ENCODE measurements at places on chromosomes 12 and 14. TPM values are rescaled to one million over a fixed set of nuclear protein-coding genes. Genes with fewer than 3 reads are reported as not detected.

GRCh38 chr12:4217091-4217490 lies 56.5 kb upstream of the CCND2 start:
- H3K4me1 ChIP-seq: no peaks in the 10 kb centered on the region
- H3K27ac ChIP-seq: no peak overlapping the region
- no peak for DNase-seq
- peaks cover 36% of the 10 kb centered on the region for H3K27me3 ChIP-seq

DNA sequence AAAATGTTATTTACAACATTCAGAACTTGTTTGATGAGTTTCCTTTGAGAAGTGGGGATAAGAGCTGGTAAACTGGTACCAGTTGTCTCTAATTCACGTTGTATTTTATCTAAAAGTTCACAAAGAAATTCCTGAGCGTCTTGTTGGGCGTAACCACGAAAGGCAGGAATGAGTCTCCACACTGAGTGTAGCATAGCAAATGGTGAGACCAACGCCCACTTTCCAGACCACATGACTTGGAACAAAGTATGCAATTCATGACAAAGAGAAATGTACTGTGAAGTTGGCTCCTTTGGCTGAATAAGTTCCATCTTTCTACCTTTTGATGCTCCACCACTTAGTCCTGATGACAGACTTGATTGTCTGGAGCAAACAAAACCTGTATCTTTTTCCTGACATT lies 18.4 kb downstream of the USP44 start:
- no peak overlapping the region for H3K4me3 ChIP-seq
- peak; percentile 49 for DNase-seq
- no peaks in the 10 kb centered on the region for H3K27me3 ChIP-seq
- peaks cover 5% of the 10 kb centered on the region for H3K4me1 ChIP-seq

- H3K4me3 ChIP-seq: no peak overlapping the region
- H3K36me3 ChIP-seq: peaks cover 2% of the 10 kb centered on the region
- no peaks in the 10 kb centered on the region for H3K27me3 ChIP-seq
- no peaks in the 10 kb centered on the region for H3K4me1 ChIP-seq
These were observed 16.7 kb downstream of the TBC1D30 start for GRCh38 chr12:64840949-64841717.

GRCh38 chr12:122480753-122481152 lies 20.0 kb downstream of the ZCCHC8 start:
- H3K27ac ChIP-seq: no peak overlapping the region
- H3K4me1 ChIP-seq: no peaks in the 10 kb centered on the region
- no peak for DNase-seq
- no peak overlapping the region for H3K4me3 ChIP-seq

DNA sequence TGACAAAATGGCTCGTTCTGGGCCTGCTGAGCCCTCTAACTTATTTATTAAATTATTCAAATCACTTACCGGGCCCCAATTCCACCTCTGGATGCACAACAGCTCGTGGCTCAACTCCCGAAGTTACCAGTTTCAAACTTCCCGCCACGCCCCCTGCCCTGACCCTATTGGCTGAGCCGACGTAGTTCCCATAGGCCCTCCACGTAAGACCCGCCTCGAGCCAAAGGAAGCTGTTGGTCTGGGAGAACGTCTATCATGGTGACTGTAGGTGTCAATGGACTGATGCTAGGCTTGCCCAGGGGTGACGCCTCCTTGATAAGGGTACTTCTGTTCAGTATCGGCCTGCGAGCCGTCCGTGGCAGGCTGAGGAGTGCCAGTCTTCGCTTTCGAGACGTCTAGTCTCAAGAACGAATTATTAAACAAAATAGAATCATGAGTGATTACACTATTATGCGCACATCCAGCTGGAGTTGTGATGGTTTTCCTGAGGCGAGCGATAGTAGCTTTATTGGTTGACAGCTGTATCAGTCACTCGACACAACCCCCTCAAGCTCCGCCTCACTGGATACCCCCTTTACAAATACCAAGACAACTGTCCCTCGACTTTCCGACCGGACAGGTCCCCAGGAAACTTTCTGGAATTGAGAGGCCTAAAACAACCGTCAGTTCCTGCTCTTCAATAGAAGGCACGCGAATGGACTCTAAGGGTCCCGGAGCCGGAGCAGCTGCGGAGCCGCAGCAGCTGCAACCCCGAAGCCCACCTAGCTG lies at the start of gene CDCA3:
CDCA3 (minus strand) TSS at position 134 of the 768 bp plus-strand sequence. CDS start 334 bp downstream, outside the sequence.
- H3K27me3 ChIP-seq: no peaks in the 10 kb centered on the region
- H3K4me1 ChIP-seq: peaks cover 23% of the 10 kb centered on the region
- peaks cover 15% of the 10 kb centered on the region for H3K36me3 ChIP-seq

GRCh38 chr14:68981139-68981538 lies 2.0 kb upstream of the ACTN1 start:
- no peak overlapping the region for H3K27ac ChIP-seq
- no peaks in the 10 kb centered on the region for H3K27me3 ChIP-seq
- peaks cover 22% of the 10 kb centered on the region for H3K4me1 ChIP-seq
- H3K36me3 ChIP-seq: peaks cover 4% of the 10 kb centered on the region

GRCh38 chr14:93862265-93862664 lies 64.9 kb upstream of the FAM181A start:
- no peak overlapping the region for H3K27ac ChIP-seq
- H3K4me3 ChIP-seq: no peak overlapping the region
- DNase-seq: no peak
- no peaks in the 10 kb centered on the region for H3K4me1 ChIP-seq
- no peaks in the 10 kb centered on the region for H3K36me3 ChIP-seq

DNA sequence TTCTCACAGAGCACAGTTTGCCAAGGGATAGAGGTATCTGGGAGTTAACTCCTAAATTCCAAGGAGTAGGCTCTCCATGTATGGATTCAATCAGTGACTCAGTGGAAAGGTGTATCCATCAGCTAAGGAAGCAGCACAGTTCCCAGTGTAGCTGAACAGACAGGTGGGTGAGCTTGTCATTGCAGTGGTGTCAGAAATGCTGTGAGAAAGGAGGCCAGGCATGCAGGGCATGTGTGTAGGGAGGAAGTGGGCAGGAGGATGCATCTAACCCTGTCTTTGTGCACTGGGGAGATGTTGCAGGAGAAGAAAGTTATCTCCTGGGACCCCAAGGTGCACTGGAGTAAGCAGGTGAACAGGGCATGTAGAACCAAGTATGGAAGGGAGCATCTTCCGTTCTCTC lies 539.0 kb downstream of the VRK1 start:
- H3K27me3 ChIP-seq: peaks cover 6% of the 10 kb centered on the region
- DNase-seq: no peak
- no peak overlapping the region for H3K27ac ChIP-seq
- no peaks in the 10 kb centered on the region for H3K36me3 ChIP-seq
- no peaks in the 10 kb centered on the region for H3K4me1 ChIP-seq
- no peak overlapping the region for H3K4me3 ChIP-seq

- no peaks in the 10 kb centered on the region for H3K36me3 ChIP-seq
- H3K4me3 ChIP-seq: no peak overlapping the region
- no peaks in the 10 kb centered on the region for H3K4me1 ChIP-seq
- DNase-seq: no peak
- H3K27ac ChIP-seq: no peak overlapping the region
These were observed 322.3 kb downstream of the DUSP6 start for GRCh38 chr12:89029961-89030360.

RNU7-1 gene
- total RNA-seq: not detected

GRCh38 chr12:54358191-54358944 lies 5.9 kb downstream of the GPR84 start:
- no peaks in the 10 kb centered on the region for H3K36me3 ChIP-seq
- no peaks in the 10 kb centered on the region for H3K27me3 ChIP-seq
- peak overlapping the region; percentile 51 for H3K27ac ChIP-seq
- peaks cover 28% of the 10 kb centered on the region for H3K4me1 ChIP-seq

DNA sequence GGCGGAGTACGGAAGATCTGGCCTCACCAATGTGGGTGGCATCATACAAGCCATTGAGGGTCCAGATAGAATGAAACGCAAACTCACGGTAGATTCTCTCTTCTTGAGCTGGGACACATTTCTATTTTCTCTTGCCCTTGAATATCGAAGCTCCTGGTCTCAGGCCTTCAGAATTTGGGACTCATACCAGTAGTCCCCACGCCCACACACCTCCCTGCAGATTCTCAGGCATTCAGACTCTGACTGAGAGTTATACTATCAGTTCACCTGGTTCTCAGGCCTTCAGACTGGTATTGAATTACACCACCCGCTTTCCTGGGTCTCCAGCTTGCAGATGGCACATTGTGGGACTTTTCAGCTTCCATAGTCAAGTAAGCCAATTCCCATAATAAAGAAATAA lies 37.8 kb downstream of the EIF2S3B start:
- no peak overlapping the region for H3K27ac ChIP-seq
- H3K4me1 ChIP-seq: peaks cover 16% of the 10 kb centered on the region
- DNase-seq: no peak
- H3K27me3 ChIP-seq: no peaks in the 10 kb centered on the region

All from PC-3 (cell line).